ENCODE measurements at places on chromosomes 12 and 14.

DNA sequence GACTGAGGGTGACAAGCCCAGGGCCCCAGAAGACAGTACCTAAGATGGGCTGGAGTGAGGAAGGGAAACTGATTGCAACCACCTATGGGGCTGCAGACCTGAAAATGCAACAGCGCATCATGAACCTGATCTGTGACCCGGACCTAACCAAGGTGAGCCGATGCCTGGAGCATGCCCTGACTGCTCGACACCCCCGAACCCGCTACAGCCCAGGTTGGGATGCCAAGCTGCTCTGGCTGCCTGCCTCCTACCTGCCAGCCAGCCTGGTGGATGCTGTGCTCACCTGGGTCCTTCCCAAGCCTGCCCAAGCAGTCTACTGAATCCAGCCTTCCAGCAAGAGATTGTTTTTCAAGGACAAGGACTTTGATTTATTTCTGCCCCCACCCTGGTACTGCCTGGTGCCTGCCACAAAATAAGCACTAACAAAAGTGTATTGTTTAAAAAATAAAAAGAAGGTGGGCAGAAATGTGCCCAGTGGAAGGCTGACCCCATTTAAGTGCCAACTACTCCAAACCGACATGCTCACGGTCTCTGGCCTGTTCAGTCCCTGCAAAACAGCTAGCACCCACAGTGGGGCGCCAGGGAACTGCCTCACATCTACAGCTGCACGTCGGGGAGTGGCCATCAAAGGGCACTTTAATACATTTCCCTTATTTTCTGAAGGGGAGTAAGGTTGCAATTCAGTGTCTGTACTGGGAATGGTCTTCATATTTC is 4.2 kb downstream of the RDH5 start:
- no peak for DNase-seq

- no peak for DNase-seq
Measured at GRCh38 chr12:131674373-131674772, 36.5 kb upstream of the SFSWAP start.

GRCh38 chr12:113030875-113031525 is 25.5 kb upstream of the DTX1 start:
- no peak for DNase-seq

DNA sequence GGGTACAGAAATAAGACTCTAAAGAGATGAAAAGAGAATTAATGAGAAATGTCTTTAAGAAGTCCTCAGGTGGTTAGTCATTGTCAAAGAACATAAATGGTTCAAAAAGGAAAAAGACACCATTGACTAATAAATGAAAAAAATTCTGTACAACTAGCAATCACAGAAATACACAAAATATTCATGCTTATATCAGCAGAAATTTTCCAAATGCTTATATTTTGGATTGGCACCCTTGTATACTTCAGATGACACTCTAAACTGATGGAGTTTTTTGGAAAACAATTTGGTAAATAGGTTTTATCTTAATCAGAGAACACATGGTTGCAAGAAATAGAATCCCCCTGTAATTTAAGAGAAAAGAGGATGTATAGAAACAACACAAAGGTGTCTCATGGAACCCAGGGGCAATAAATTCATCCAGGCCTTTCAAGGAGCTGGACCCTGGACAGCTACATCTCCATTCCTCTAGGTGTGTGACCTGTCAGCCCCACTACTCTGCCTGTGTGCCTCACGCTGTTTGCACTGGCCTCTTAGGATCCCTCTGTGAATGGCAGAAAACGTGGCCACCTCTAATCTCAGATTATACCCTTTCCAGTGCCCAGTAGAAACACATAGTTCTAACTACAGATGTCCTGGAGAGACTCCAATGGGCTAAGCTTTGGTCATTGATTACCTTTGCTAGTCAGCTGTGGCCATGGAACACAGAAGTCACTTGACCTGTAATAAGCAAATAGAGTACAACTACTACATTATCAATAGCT is 110.2 kb downstream of the FGD4 start:
- DNase-seq, result no peak

GRCh38 chr12:29961231-29961630 is 177.5 kb upstream of the TMTC1 start:
- no peak for DNase-seq

- no peak for DNase-seq
Measured at GRCh38 chr14:24845851-24846250, 204.1 kb downstream of the STXBP6 start.

DNA sequence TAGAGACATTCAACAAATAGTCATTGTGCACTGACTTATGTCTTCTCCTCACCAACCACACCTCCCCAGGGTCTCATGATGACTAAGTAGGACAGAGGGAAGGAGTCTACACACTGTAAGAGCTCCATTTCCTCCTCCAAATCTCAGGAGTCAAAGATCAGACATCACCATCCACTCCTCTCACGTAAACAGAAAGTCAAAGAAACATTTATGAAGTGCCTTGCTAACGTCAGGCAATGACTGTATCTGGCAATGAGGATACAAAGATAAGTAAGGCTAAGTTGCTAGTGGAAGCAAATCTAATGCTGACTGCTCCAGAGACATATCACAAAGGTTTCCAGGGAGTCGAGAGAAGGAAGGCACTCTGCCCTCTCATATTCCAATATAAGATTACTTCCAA is 88.9 kb downstream of the SLC2A13 start:
- DNase-seq, result no peak

DNA sequence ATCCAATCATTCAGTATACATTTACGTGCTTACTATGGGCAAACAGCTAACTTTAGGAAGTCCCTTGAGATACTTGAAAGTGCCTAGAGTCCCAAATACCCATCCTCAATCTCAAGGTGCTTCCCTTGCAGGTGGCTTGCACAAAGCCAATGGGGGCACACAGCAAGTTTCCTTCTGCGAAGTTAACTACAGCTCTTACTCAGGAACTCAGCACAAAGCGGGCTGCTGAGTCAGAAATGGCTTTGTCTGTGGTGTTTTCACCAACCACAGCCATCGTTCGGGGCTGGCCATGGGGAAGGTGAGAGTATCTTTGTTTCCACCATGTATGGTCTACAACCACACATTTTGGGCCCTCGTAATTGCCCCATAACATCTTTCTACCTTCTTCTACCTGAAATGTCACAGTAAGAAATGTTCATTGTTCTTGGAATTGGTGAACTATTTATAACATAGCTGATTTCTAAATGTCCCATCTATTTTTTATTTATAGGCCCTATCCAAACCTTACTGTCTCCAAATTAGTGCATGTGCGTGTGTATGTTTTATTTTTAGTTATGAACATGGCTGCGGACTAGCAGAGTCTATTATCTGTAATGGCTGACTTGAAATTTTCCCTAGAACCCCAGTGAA is 13.9 kb downstream of the MFAP5 start:
- DNase-seq, result no peak

GRCh38 chr12:107634530-107634929 is 51.1 kb upstream of the PWP1 start:
- DNase-seq, result no peak

DNA sequence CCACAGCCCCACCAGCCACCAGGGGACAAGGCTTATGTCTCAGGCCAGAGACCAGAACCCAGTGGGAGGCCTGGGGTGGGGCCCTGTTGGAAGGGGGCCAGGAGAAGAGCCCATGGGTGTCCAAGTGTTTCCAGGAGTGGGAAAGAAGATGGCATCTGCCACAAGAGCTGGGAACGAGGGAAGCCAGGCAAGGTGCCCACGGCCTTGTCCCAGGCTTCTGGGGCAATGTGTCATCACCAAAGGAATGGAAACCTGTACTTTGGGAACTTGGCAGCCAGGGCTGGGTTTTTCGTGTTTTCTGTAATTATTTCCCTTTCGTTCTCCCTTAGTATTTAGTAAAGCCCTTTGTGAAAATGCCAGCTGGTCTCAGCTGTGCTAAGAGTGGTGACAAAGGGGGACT is 5.3 kb upstream of the PGF start:
- DNase-seq, result no peak

GRCh38 chr14:88798156-88798555 is 5.4 kb upstream of the EML5 start:
- no peak for DNase-seq

DNA sequence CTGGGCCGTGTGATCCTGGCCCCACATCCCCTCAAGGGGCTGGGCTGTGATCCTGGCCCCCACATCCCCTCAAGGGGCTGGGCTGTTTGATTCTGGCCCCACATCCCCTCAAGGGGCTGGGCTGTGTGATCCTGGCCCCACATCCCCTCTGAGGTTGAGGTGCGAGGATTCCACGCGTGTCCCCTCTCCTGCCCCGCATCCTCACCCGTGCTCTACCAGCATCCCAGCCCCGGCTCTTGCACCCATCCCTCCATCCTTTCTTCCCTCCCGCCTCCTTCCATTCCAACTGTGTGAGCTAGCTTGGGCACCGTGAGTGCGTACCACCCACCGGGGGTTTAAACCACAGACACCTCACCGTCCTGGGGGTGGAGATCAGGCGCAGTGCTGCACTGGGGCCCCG is 31.1 kb upstream of the TMEM179 start:
- DNase-seq, result no peak

GRCh38 chr12:47901063-47901717 is 3.6 kb downstream of the VDR start:
- no peak for DNase-seq

- no peak for DNase-seq
Measured at GRCh38 chr12:108432423-108433121, 82.5 kb upstream of the FICD start.

GRCh38 chr14:100285913-100286400 is 20.3 kb downstream of the SLC25A29 start:
- no peak for DNase-seq

DNA sequence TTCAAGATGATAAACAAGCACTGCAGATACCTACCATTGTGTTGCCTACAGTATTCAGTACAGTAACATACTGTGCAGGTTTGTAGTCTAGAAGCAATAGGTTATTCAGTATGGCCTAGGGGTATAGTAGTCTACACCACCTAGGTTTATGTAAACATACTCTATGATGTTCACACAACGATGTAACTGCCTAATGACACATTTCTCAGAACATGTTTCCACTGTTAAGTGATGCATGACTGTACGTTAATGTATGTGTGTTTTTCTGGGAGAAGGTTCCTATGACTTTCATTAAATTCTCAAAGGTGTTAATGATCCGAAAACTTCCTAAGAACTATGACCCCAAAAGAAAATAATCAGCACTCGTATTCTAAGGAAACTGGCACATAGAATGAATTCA is 20.9 kb upstream of the CALM1 start:
- DNase-seq, result no peak

DNA sequence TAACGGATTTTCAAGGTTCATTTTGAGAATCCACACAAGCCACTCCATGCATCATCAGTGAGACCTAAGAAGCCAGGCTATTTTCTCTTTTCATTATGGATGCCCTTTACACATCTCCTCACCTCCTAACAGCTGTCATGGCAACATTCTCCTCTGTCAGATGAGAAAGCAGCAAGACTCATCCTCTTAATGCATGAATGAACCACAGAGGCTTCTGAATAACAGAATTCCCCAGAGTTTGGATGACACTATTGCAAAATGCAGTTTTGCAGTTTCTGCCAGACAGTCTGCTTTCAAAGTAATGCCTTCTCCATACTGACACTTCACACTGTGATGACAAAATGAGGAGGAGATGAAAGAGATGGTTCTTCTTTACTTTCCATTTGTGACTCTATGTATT is 286.7 kb upstream of the GRIP1 start:
- DNase-seq, result no peak

GRCh38 chr12:22491034-22491433 is 53.3 kb downstream of the C2CD5 start:
- DNase-seq, result no peak

GRCh38 chr12:124577374-124577773 is 10.0 kb upstream of the NCOR2 start:
- DNase-seq, result no peak

DNA sequence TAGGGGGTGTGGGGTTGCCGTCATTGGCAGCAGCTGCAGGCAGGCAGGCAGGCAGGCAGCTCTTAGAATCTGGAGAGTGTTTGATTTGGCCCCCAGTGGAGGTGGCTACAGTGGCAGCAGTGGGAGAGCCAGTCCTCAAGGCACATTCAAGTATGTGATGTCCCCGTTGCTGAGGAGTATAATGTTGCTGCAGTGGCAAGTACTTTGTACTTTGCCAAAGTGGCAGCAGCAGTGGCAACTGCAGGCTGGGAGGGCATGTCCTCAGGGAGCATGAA is 147.1 kb downstream of the PAPOLA start:
- DNase-seq, result no peak

- DNase-seq, result no peak
Measured at GRCh38 chr12:286531-287300, 24.1 kb upstream of the SLC6A13 start.

GRCh38 chr14:41482861-41483260 is 123.8 kb upstream of the LRFN5 start:
- no peak for DNase-seq

GRCh38 chr12:103742349-103742932 is 98.6 kb downstream of the NT5DC3 start:
- DNase-seq, result no peak

DNA sequence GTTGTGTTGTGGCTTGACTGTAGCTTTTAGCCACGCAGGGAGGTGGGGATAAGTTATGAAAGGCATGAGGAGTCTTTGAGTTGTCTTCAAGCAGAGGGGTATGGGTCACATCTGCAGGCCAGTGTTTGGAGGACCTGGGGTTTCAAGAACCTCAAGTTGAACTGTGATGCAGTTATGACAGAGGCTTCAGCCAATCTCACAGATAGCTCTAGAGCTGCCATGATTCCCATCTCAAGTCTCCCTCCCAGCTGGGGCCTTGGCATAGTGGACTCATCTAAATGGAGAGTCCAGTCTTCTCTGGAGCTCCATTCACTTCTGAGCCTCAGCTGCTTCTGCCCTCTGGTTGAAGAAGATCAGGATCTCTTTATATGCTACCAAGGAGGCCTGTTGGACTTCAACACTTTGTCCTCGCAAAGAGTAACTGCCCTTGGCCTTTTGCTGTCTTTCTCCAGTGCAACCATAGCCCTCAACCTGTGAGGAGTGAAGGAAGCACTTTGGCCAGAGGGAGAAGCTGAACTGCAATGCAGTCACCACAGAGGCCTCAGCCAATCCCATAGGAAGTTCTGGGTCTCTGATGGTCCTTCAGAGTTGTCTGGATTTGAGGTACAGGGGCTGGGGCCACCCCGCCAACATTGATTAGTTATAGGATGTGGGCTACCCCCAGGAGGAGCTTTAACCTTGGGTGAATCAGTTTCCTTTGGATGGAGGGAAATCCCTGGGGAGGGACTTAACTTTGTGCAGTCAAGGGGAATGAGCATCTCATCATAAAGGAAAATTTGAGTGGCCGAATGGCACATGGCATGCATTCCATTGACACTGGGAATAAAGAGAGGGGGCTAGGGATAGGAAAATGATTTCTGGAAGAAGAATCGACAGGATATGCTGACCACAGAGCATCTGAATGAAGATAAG is 230.5 kb downstream of the PCNX1 start:
- DNase-seq, result no peak
